ENCODE measurements at places on chromosomes 3 and 15.

DNA sequence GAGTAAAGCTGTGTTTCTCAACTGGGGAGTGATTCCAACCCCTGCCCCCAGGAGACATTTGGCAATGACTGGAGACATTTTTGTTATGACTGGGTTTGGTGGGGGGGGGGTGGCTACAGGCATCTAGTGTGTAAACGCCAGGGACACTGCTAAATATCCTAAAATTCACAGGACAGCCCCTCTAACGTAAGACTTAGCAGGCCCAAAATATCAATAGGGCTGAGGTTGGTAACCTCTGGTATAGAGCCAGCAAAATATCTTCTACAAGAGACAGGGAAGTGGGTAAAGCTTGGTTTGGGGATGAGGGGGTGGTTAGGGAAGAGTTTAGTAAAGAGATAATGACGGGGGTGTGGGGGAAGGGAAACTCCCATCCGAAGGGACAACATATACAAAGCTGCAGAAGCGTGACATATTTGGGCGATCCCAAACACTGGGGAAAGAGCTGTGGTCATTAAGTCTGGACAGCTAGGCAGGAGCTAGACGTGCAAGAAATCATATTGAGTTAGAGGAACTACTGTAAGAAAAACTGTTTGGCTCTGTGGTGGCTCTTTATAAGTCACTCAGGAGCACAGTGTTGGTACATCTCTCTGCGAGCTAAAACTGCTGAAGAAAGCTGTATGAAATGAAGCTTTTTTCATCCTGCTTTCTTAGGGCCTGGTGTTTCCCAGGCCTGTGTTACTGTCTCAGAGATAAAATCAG is 697 bp upstream of the TRIM69 start:
- DNase-seq = no peak

DNA sequence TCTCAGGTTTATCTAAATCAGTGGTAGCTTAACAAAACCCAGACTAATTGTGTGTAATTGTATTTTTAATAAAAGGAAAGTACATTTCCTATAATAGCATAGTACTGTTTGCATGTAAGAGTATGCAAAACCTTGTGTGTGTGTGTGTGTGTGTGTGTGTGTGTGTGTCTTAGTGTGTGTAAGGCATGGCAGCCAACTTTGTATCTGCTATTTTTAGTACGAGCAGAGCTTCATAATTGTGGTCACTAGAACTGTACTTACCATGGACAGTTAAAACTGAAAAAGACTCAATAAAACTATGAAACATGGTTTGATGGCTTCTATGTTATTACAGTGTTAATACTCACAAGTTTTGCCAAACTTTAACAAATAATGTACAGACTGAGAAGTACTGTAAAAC is 6.2 kb downstream of the P2RY1 start:
- DNase-seq = no peak

- peak; percentile 57 for DNase-seq
Observed at GRCh38 chr15:79091204-79091867, 756 bp upstream of the RASGRF1 start.

DNA sequence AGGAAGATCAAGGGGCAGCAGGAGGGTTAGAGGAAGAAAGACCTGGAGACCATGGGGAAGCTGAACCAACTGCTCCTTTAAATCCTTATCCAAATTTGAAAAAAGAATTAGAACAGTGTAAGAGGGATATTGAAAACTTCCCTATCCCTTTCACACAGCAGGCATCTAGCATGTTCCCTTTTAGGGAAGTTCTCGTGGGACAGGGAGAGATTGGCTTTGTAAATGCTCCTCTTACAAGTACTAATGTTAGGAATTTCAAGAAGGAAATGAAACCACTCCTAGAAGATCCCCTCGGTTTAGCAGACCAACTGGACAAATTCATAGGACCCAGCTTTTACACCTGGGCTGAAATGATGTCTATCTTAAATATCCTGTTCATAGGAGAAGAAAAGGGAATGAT is 41.5 kb downstream of the PPCDC start:
- DNase-seq = no peak

DNA sequence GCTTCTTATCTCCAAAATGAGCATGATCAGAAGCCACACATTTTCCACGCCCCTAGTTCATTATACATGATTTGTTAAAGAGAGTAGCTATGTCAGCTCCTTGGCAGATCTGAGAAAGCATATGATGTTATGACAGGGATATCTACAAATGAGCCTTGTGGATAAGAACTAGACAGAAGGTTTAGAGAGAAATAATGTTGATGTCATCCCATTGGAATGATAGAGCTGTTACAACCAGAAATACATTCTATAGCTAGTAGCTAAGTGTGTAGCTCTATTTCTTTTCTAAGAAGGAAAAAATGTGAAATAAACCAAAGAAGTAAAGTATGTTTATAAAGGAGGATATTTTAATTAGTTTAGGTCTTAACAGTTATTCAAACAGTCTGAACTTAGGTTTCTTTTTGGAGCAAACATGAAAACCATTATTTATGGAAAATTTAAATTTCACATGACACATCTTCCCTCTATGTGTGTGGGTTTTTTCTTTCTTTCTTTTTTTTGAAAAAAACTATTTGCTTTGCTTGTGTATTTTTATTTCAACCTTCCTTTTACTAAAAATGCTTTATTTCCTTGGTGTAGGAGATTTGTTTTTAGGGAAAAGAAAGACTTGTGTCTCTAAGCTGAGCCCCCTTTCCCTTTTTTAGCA is 167.7 kb downstream of the GHSR start:
- no peak for DNase-seq

DNA sequence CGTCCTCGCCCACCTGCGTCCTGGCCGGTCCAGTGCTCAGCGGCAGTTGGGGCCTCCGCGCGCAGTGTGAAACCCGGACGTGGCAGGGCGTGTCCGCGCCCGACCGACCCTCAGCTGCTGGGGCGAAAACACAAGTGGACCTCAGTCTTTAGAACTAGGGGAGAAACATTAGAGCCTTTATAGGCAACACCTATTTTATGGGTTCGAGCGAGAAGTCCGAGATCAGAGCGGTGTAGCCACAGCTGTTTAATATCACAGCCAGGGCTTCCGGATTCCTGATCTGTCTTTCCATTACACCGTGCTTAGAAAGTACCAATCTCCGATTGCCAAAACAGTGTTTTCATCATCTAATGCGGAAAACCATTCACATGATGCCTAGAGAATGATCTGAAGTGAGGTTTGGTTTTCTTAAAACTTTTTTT is 506 bp downstream of the RAD51 start:
- no peak for DNase-seq

GRCh38 chr15:29438703-29439055 is 169.1 kb upstream of the NSMCE3 start:
- no peak for DNase-seq

GRCh38 chr3:48026098-48026497 is 9.9 kb upstream of the MAP4 start:
- no peak for DNase-seq

DNA sequence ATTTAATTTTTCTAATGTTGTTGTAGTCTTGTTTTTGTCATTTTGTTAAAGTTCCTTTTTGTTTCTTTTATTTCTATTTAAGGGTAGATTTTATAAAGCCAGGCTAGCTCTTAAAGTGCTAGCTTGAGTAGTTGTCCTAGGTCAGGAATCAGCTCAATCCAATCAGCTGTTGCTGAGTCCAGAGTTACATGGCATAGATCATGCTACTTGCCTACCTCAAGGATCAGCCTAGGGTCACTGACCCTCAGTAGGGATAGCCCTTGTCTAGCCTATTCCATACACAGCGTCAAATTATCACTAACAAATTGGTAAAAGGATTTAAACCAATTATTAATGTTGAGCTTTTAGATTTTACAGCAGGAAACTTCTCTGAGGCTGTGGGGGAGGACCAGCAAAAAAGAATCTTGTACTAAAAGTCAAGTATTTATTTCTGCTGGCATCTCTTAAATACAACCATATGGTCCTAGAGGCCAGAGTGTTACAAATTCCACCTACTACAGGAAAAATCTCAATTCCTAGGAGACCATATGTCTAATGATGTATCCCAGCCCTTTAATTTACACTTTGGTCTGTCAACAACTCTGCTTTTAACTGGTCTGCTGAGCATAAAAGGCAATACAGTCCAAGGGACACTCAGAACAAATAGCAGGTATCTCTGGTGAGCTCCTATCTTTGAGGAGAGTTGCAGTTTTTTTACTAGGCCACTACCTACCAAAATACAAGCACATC is 138.3 kb upstream of the PTPRG start:
- DNase-seq = peak; percentile 88

GRCh38 chr3:22117091-22117490 is 366.1 kb upstream of the ZNF385D start:
- DNase-seq = no peak

DNA sequence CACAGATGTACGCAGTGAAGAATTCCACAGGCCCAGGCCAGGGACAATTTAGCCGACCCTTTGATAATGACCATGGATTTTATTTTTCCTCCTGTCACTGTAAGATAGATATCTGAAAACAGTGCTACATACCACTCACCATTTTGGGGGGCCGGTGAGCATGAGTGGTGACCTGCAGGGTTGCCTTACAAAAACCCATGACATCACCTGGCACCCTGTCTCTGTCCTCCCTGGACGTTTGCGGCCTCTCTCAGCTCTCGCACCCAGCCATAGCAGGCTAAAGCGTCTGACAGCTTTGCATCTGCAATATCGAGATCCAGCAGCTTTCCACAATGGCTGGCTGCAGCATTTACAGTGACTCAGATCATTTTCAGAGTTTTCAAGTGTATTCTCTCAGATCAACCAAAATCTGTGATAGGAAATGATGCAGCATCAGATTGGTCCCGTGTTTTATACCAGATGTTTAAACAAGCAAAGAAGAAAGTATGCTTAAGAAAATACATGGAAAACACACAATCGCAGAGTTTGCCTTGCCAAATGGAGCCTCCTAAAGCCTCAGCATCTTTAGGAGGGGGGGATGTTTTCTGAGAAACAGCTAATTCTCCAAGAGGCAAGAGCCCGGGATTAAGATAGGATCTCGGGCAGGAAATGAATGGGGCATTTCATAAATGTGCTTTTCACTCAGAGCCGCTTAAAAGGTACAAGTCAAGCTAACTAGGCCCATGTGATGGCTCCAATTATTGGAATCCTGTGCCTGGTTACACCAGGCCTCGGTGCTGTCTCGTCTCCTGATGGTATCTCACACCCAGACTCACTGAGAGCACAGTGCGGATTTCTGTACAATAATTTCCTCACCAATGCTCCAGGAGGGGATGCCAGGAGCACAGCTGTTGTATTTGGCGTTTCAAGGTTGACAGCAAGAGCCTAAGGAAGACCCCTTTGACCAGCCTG is 257.3 kb downstream of the XXYLT1 start:
- no peak for DNase-seq

DNA sequence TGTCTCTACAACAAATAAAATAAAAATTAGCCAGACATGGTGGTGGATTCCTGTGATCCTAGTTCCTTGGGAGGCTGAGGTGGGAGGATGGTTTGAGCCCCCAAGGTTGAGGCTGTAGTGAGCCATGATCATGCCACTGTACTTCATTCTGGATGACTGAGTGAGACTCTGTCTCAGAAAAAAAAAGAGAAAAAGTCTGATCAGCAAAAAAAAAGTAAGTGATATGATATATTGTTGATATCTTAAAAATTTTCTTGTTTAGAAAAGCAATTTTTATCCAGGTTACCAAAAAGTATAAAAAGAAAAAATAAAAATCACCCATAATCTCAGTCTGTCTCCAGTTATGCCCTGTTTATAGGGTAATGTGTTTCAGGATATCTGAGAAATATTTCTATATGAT is 251.4 kb downstream of the OTOL1 start:
- no peak for DNase-seq

DNA sequence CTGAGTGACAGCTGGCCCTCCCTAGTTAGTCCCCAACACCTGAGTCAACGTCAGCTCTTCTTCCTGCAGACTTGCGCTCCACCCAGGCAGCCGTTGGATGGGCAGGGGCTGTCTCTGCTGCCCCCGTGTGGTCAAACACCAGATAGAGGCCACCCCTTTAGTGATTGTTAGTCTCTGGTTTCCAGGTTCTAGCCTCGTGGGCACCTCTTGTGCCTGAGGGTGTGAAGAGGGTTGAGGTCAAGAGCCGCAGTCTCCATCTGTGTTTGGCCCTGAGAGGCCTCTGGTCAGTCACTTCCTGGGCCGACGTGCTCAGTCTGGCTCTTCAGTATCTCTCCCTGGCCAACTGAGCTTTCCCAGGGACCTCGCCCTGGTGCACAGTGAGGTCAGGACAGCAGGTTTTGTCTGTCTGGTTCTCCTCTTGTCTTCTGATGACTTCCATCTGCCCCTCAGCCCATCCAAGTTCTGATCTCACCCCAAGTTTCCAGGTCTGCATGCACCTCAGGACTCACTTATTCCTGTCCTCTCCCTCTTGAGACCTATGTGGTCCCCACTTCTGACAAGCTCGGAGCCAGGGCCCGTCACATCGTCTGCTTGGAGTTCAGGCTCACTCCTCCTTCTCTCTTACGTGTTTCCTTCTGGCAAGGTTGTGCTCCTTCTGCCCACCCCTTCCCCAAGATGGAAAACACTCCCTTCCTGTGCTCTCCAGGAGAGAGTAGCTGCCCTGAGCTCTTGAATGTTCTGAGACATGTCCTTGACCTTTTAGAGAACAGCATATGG is 20.9 kb downstream of the CD276 start:
- peak; percentile 76 for DNase-seq

- no peak for DNase-seq
Observed at GRCh38 chr3:67619991-67620390, 34.4 kb downstream of the SUCLG2 start.

DNA sequence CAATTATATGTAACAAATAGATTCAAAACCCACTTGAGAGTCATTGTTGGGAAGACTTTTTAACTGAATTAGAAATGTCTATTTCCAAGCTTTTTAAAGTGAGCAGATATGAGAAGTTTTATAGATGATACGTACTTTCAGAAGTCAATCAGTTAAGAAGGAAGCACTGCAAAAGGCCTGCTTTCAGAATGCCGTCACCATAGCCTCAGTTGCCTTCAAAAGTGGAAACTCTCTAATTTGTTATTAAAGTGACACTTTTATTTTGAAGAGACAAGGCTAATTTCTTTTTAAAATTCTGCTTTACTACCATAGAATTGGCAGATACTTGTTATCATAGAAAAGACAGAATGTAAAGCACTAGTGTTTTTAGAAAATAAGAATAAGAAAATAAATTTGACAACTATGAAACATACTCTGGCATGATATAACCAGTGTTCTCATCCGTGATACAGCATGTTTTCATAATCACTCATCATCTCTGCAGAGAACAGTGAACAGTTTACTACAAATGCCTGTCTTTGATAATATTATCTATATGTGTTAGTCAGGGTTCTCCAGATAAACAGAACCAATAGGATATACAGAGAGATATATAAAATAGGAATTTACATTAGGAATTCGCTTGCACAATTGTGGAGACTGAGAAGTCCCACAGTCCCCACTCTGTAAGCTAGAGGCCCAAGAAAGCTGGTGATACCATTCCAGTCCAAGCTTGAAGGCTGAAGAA is 7.0 kb upstream of the PLD1 start:
- no peak for DNase-seq

- DNase-seq = no peak
Observed at GRCh38 chr3:18556503-18557135, 131.5 kb upstream of the SATB1 start.

All from NCI-H524 (cell line).